CD4-positive, CD25-positive, alpha-beta regulatory T cell (primary cell): ENCODE measurements at places on chromosomes 12 and 14. TPM values are rescaled to one million over a fixed set of nuclear protein-coding genes. Genes with fewer than 3 reads are reported as not detected.
A peak's percentile ranks its signal among the peaks of the same experiment; 100 is the strongest.

DNA sequence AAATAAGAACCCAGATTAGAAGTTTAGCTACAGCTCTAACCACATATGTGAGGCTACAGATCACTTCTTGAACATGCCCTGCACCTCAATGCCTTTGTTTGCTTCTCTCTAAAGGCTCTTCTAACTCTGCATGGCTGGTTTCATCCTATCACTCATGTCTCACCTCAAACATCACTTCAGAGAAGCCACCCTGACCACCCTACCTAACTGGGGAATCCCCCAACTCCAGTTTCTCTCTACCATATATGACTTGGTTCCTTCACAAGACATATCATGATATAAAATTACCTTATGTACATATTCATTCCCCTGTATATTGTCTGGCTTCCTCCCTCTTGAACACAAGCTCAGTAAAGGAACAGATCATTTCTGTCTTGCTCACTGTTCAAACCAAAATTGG lies 250.2 kb upstream of the GRIP1 start:
- H3K4me3 ChIP-seq: no peak overlapping the region
- no peak for DNase-seq
- no peak overlapping the region for H3K27ac ChIP-seq
- H3K36me3 ChIP-seq: no peaks in the 10 kb centered on the region
- no peaks in the 10 kb centered on the region for H3K27me3 ChIP-seq

DNA sequence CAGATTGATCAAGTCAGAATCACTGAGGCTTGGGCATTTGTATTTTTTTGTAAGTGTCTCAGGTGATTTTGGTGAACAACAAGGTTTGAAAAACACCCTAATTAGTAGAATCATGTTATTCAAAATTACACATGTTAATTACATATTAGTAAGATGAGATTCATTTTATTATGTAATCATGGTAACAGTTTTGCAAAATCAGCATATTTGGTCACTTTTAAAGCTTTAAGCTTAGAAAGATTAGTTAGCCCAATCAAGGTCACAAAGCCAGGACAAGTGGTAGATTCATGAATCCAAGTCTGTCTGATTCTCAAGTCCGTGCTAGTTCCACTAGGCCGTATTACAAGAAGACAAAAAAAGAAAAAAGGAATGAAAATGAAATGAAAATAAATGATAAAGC lies 218.4 kb upstream of the FAR2 start:
- H3K4me3 ChIP-seq: no peak overlapping the region
- no peaks in the 10 kb centered on the region for H3K4me1 ChIP-seq

- no peaks in the 10 kb centered on the region for H3K36me3 ChIP-seq
- no peaks in the 10 kb centered on the region for H3K4me1 ChIP-seq
- H3K4me3 ChIP-seq: no peak overlapping the region
- no peaks in the 10 kb centered on the region for H3K27me3 ChIP-seq
- DNase-seq: no peak
Measured at GRCh38 chr12:103301642-103302591, 193.9 kb downstream of the C12orf42 start.

DNA sequence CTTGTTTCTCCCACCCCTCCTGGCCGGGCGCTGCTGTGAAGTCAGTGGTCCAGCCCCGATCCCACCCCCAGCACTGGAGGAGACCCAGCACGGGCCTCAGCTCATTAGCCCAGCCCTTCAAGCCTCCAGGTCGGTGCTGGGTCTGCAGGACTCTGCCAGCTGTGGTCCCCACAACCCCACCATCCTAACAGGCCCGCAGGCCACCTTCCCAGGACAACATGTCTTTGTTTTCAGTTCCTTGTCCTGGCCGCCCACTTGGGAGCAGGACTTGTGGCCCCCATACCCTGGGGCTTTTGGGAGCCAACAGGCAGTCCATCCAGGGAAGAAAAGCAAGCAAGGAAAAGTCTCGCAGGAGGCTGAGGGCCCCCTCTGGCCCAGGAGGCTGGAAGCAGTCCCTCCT lies 60.0 kb downstream of the HRK start:
- H3K27me3 ChIP-seq: no peaks in the 10 kb centered on the region
- no peak overlapping the region for H3K27ac ChIP-seq
- H3K4me3 ChIP-seq: no peak overlapping the region
- H3K4me1 ChIP-seq: peaks cover 16% of the 10 kb centered on the region
- no peaks in the 10 kb centered on the region for H3K36me3 ChIP-seq

DNA sequence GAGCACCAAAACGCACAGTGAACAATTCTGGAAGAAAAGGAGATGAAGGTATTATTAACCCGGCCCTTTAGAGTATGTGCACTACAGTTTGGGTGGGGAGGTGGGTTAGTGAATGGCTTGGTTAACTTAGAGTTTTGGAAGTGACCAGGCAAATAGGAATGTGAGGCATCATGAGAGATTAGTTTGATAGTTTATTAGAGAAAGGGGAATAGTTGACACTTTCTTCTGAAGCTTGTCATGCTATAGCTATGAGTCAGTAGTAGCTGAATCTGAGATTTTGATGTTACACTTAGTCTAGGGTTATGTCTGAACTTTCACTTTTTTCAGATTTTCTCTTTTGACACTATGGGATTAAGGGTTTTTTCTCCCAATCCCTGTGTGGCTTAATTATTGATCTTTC lies 567.2 kb downstream of the SNAPC1 start:
- no peak for DNase-seq
- H3K27me3 ChIP-seq: no peaks in the 10 kb centered on the region
- H3K27ac ChIP-seq: no peak overlapping the region
- H3K4me1 ChIP-seq: no peaks in the 10 kb centered on the region

- H3K4me3 ChIP-seq: peak overlapping the region; percentile 99
- peak overlapping the region; percentile 92 for H3K27ac ChIP-seq
- no peaks in the 10 kb centered on the region for H3K27me3 ChIP-seq
- peaks cover 26% of the 10 kb centered on the region for H3K4me1 ChIP-seq
Measured at GRCh38 chr12:31728289-31728916, 418 bp downstream of the AMN1 start.

DNA sequence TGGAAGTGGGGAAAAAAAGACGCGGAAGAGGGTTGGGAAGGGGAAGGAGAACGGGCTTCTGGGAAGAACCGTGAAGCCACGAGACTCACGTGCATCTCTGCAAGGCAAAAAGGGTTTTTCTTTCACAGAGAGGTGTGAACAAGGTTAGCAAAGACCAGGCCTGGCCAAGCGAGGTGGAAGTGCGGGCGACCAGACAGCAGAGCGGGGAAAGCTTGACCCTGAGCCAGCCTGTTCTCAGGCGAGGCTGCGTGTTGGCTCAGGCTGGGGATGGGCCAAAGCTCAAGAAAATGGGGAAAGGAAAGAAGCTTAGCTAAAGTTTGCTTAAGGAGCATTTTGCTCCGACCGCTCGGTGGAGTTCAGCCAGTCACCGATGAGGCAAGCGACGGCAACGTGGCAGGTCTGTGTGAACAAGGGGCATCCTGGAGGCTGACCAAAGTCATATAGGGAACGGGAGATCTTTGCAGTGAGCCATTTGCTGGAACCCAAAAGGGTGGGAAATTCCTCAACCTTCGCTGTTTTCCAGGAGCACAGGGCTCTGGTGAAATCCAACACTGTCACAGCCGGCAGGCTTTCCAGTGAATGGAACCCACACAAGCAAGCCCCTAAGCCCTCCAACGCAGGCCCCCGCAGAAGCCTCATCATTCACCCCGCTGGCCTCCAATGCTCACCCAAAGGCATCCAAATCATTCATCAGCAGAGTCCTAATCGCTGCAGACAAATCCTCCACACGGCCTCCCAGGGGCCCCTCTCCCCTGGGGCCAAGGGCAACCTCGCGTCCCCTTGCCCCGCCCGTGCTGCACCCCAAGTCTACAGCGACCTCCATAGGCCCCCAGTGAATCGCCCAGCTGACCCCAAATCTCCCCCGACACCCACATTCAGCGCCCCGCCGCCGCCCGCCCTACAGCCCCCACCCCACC lies 754 bp downstream of the ZNF605 start:
- no peaks in the 10 kb centered on the region for H3K36me3 ChIP-seq
- peak overlapping the region; percentile 51 for H3K4me3 ChIP-seq
- peak overlapping the region; percentile 76 for H3K27ac ChIP-seq
- DNase-seq: peak; percentile 42
- H3K27me3 ChIP-seq: no peaks in the 10 kb centered on the region

DNA sequence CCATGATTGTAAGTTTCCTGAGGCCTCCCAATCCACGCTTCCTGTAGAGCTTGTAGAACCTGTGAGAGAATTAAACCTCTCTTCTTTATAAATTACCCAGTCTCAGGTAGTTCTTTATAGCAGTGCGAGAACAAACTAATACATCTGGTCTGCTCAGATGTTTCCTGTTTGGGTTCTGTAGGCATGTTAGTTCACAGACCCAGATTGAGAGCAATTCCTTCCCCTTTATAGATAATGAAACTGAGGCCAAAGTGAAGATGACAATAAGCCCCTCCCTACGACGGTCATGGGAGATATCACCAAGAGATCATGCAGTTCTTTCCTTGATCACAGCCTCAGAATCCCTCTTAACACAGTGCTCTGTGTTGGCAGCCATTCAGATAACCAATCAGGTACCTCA lies 76.5 kb upstream of the CLMN start:
- no peak overlapping the region for H3K4me3 ChIP-seq
- no peaks in the 10 kb centered on the region for H3K36me3 ChIP-seq
- no peaks in the 10 kb centered on the region for H3K4me1 ChIP-seq
- H3K27me3 ChIP-seq: no peaks in the 10 kb centered on the region

GRCh38 chr14:96205059-96205977 lies 679 bp downstream of the BDKRB2 start:
- H3K4me3 ChIP-seq: no peak overlapping the region
- no peaks in the 10 kb centered on the region for H3K27me3 ChIP-seq

GRCh38 chr12:2890001-2890387 lies 697 bp upstream of the TULP3 start:
- no peak for DNase-seq
- peak overlapping the region; percentile 76 for H3K27ac ChIP-seq
- H3K4me3 ChIP-seq: peak overlapping the region; percentile 75
- H3K36me3 ChIP-seq: peaks cover 12% of the 10 kb centered on the region

DNA sequence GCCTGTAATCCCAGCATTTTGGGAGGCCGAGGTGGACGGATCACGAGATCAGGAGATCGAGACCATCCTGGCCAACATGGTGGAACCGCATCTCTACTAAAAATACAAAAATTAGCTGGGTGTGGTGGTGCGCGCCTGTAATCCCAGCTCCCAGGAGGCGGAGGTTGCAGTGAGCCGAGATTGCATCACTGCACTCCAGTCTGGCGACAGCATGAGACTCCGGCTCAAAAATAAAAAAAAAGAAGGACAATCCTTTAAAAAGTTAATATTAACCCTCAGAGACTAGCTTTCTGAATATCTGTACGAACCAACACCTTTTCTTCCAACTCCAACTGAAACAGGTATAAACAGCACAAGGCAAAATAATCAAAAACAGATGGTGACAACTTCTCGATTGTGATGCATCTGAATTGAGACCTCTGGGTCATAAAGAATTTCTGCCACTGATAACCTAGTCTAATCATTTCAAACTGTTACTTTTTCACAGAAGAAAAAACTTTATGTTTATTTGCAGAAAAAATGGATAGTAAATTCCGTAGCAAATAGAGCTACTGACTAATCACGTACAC lies 27.8 kb downstream of the CLIP1 start:
- no peaks in the 10 kb centered on the region for H3K27me3 ChIP-seq
- H3K27ac ChIP-seq: peak overlapping the region; percentile 71
- H3K36me3 ChIP-seq: no peaks in the 10 kb centered on the region
- DNase-seq: no peak
- peaks cover 33% of the 10 kb centered on the region for H3K4me1 ChIP-seq

- no peak overlapping the region for H3K4me3 ChIP-seq
- no peak for DNase-seq
- H3K4me1 ChIP-seq: peaks cover 8% of the 10 kb centered on the region
- H3K27ac ChIP-seq: no peak overlapping the region
Measured at GRCh38 chr12:108115123-108116121, 13.7 kb upstream of the WSCD2 start.

The GTF2A1 gene
- 9.7 TPM for polyA plus RNA-seq

The P3H3 gene
- polyA plus RNA-seq: 0.64 TPM

The NTN4 gene
- polyA plus RNA-seq: not detected

The MSI1 gene
- polyA plus RNA-seq: not detected

The LRTM2 gene
- polyA plus RNA-seq: not detected
